SW 1271 (cell line): ENCODE measurements at places on chromosomes 6 and 20.

DNA sequence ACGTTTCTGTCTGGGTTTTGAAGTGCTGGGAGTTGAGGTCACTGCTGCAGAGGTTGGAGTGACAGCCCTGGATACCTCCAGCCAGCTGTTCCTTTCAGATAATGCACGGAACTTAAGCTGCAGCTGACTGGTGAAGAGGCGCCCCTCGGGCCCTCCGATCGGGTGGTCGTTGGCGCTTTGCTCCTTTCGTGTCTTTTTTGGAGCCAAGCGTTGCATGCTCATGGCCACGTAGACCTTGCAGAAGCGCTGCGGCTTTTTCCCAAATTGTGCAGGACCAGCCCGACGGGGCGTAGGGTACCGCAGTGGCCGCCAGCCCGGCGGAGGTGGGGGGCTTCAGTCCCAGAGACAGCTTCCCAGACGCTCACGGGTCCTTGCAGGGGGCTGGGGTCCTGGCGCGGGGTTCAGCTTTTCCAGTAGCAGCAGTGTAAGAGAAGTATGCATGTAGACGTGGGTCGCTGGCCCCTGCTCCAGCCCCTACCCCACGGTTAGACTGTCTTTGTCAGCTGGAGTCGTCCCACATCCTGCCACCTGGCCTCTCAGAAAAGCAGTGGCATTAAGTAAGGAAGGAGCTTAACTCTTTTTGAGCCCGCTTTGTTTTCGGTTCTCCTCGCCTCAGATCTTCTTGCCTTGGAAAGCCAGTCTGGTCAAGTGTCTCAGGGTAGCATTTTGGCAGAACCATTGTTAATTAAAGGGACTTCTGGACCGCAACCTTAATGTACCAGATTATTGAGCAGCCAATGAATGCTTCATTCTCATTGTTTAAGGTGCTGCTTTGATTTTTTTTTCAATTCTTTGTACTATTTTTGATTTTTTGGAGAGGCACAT, 838 bp downstream of the TNFAIP3 start:
- no peak for DNase-seq

DNA sequence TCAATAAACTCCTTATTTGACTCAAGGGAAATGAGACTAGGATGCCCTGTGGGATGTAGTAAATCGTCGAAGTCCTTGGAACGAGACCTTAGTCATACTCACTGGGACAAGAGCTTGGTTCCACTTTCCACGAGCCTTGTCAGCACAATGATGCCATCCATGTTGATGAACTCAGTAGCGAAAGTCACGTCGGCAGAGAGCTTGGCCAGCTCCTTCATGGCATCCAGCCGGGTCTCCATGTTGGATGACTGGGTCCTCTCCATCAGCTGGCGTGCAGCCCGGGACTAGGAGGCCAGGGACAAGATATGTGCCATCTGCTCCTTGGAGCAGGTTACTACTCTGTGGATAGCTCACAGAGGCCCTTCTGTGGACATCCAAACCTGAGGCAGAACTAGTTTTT, 17.5 kb downstream of the ELMO2 start:
- DNase-seq: no peak

GRCh38 chr20:19375801-19376200, 163.4 kb downstream of the SLC24A3 start:
- no peak for DNase-seq

DNA sequence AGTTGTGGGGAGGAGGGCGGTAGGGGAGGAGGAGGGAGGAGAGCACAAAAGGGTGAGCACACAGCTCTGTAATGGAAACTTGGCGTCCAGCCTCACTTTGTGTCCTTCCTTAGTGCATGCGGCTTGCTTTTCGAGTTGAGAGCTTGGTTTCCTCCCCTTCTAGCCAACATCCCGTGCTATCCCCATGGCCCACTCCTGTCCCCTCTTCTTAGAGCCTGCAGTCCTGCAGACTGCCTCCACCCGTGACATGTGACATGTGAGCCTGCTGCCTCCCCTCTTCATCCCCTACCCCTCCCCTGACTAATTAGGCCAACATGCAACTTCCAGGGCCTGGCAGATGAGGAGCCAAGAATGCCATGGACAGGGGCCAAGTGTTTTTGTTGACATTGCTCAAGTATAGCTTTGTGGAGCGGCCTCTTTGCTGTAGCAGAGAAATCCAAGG, 63.2 kb downstream of the SLC24A3 start:
- no peak for DNase-seq

GRCh38 chr6:143014764-143015163, 45.9 kb upstream of the AIG1 start:
- DNase-seq: no peak

DNA sequence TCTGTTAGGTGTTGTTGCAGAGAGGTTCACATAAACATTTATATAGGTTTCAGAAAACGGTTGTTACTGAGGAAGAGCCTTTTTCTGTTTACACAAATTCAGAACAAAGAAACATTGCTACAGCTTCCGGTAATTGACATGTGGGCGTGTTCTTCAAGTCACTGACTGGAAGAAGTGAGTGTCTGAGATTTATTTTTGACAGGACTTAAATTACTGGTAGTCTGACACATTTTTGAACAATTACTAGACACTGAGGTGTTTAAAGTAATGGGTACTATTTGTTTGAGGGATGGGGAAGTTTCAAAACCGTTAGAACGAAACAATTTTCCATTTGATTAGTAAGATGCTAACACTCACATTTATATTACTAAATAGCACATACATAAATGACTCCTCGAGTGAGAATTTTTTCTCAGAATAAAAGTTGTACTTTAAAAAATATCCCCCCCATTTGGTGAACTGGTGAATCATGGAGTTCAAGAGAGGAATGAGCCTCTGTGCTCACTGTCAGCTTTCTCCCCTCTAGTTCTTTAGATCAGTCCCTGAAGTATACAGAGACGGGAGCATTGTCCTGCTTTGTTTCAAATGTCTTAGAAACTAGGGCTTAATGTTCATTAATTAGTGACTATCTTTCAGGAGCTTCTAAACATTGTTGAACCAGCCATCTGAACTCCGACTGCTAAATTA, 98.7 kb downstream of the TSHZ2 start:
- no peak for DNase-seq

GRCh38 chr20:23629542-23630391, 8.0 kb downstream of the CST3 start:
- no peak for DNase-seq

DNA sequence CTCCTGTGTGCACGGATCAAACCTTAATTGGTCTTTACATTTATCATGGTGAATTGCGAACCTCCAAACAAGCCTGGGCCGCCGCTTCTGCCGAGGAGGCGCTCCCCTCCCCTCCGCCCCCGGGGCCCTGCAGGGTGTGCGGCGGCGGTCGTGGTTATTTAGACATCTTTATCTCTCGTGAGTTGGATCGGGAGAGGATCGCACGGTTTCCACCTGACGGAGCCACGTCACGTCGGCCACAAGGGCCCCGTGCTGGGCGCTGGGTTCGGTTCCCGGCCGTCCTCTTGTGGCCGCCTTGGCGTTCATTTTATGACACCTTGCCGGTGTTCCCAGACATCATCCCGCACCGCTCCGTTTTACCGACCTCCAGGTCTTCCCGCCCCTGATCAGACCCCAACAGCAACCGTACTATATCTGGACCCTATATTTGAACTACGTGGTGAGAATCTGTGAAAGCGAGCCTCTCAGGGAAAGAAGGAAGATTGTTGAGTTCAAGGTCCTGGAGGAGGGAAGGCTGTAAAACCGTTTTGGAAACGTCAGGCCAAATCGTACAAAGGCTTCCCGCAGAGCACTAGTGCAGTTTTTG, 1.3 kb upstream of the CNR1 start:
- no peak for DNase-seq

DNA sequence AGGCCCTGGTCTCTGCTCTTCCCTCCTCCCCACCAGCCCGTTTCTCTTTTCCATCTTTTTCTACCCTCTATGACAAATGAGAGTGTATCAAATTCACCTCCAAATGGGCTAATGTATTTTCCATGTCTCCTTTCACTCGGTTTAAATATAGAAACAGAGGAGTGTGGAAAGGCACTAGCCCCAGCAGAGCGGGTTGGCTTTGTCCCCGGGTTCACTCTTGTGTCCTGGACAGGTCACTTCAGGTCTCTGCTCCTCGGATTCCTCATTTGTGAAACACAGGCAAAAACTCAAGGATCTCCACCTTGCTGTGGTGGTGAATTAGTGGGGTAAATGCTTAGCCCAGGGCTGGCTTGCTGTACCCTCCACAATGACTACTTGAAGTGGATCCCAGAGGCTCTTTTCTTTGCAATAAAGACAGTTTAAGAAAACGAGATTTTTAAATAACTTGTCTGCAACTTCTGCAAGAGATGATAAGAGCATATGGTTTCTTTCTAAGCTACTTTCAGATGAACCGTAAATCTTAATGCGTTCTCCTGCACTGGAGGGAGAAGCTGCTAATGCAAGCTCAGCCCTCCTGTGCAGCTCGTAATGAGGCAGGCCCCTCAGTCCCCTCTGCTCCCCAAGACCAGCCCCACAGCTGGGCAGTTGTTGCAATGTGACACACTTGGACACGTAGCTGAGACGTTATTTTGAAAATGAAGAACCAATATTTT, 292.9 kb downstream of the THBS2 start:
- DNase-seq: no peak

GRCh38 chr6:78153976-78154375, 501.1 kb downstream of the MEI4 start:
- no peak for DNase-seq

- no peak for DNase-seq
Measured at GRCh38 chr6:128505603-128506002, 14.8 kb downstream of the PTPRK start.

DNA sequence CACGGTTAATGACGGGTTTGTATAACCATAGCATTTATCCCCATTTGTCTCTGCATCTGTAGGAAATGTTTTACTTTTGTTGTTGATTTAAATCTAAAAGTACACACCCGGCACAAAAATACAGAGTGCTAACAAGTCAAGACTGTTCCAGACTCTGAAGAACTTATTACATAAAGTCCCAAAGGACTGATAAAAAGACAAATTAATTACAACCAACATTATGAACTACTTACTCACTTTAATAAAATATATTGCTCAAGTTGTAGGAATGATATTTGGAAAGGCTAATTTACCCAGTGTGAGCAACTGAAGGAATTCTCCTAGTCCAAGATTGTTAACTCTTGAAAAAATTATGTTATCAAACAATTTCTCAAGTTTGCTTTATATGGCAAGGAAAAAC, 115.6 kb downstream of the KIF13A start:
- no peak for DNase-seq

DNA sequence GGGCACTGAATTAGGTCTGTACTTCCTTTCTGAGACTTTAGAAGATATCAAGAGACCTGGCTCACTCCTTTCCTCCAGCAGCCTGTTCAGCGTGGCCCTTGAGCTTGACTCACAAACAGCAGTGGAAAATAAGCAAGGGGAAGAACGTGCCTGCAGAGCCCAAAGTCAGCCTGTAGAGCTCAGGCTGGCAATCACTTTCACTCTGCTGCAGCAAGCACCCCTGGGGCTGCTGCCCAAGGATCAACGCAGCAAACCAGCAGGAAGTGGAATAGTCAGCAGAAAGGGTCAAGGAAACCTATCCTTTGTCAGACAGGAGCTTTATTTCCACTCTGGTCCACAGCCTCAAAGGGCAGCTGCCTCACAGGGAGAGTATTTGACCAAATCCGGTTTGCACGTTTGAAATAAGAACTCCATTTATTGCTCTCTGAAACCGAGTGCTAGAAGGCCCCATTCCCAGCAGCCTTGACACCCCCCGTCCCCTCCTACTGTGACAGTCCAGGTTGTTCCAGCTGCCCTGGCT, 77.4 kb downstream of the PRDM1 start:
- no peak for DNase-seq

GRCh38 chr6:5046430-5046829, 38.7 kb upstream of the PPP1R3G start:
- DNase-seq: no peak

DNA sequence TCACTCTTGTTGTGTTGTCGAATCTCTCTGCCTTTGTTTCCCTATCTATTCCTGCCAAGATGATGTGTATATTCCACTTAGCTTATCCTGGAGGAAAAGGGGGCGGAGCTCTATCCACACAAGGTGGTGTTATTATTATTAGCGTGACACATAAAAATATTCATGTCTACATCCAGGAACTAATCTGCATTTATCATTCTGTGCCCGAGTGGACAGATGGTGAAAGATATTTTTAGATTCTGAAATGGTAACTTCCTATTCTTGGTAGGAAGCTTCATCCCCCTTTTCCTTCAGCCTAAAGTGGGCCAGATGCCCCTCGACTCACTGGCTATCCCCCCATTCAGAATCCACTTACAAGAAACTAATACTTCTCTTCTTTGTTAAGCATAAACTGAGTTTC, 2.0 kb downstream of the XKR7 start:
- DNase-seq: no peak

- DNase-seq: no peak
Measured at GRCh38 chr6:20110478-20110877, 101.8 kb downstream of the MBOAT1 start.

- no peak for DNase-seq
Measured at GRCh38 chr20:51077686-51078060, 54.8 kb upstream of the KCNG1 start.

DNA sequence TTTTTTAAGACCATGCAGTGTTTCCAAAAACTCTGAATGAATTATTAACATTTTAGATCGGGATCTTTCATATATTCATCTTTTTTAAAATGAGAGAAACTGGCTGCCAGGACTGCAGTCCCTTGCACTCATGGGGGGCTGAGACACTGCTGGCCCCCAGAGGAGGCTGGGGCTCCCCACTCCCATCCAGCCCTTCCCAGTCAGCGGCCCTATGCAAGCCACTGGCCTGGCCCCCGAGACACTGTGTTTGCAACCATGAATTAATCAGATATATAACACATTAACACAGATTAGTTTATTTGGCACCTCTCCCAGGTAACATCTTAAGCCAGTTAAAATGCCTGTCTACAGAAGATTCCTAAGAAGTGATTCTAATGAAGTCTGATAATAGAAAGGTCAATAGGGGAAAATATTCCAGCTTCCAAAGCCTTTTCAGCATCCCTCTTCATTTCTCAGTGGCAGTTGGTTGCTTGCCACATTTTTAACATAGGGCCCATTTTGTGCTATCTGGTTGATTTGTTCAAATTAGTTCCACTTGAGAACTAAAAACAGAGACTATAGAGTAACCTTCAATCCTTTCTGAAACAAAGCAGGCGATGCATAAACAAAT, 184.4 kb upstream of the FBXL4 start:
- no peak for DNase-seq

GRCh38 chr20:46157625-46158024, 39.5 kb downstream of the CD40 start:
- no peak for DNase-seq

GRCh38 chr6:45653117-45653883, 275.6 kb upstream of the SUPT3H start:
- DNase-seq: no peak

- DNase-seq: no peak
Measured at GRCh38 chr20:23131766-23132165, 45.6 kb upstream of the CD93 start.

GRCh38 chr6:14735956-14736486, 509.8 kb upstream of the JARID2 start:
- DNase-seq: no peak

DNA sequence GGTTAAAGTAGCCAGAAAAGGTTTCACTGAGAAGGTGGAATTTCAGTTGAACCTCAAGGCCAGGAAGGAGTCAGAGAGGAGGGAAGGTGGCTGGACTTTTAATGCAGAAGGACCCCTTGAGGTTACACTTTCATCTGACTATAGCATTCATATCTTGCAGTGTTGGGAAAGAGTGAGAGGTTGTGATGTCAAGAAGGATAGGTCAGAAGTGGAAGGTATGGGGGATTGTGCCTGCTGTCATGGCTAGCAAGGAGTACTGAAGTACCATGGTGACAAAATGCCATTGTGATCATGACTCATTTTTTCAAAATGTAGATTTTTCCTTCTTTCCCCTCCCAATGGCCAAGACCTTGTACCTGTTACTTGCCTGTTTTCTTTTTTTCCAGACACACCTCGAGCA, 5.2 kb upstream of the BACH2 start:
- DNase-seq: no peak
